ENCODE measurements at places on chromosomes 1 and 21.

GRCh38 chr1:172699111-172699510 is 40.2 kb downstream of the FASLG start:
- peak overlapping the region; percentile 47 for H3K27ac ChIP-seq
- H3K27me3 ChIP-seq: no peaks in the 10 kb centered on the region
- H3K36me3 ChIP-seq: no peaks in the 10 kb centered on the region
- H3K4me3 ChIP-seq: no peak overlapping the region
- no peak for DNase-seq
- H3K4me1 ChIP-seq: no peaks in the 10 kb centered on the region

- H3K4me1 ChIP-seq: peaks cover 36% of the 10 kb centered on the region
- H3K27ac ChIP-seq: no peak overlapping the region
Measured at GRCh38 chr1:41480204-41481108, 4.0 kb downstream of the EDN2 start.

- H3K36me3 ChIP-seq: no peaks in the 10 kb centered on the region
- no peaks in the 10 kb centered on the region for H3K27me3 ChIP-seq
- H3K4me1 ChIP-seq: peaks cover 8% of the 10 kb centered on the region
- DNase-seq: no peak
Measured at GRCh38 chr1:33379631-33380354, 51.1 kb downstream of the PHC2 start.

DNA sequence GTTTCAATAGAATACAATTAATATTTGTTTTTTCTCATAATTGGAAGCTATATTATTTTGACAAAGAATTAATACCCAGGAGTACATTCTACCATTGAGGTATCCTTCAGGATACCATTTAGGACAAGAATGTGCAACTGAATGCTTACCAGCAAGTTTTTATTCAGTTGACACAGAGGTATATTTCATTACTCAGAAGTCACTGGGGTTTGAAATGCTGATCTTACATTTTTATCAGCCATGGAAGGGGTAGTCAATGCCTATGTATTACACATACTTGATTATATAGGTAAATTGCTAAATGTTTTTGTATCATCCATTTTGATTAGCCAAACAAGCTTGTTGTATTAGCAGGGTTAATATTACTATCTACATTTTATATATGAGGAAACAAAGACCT is 48.0 kb downstream of the C1orf87 start:
- no peaks in the 10 kb centered on the region for H3K4me1 ChIP-seq
- no peak overlapping the region for H3K27ac ChIP-seq
- H3K36me3 ChIP-seq: no peaks in the 10 kb centered on the region
- no peaks in the 10 kb centered on the region for H3K27me3 ChIP-seq

DNA sequence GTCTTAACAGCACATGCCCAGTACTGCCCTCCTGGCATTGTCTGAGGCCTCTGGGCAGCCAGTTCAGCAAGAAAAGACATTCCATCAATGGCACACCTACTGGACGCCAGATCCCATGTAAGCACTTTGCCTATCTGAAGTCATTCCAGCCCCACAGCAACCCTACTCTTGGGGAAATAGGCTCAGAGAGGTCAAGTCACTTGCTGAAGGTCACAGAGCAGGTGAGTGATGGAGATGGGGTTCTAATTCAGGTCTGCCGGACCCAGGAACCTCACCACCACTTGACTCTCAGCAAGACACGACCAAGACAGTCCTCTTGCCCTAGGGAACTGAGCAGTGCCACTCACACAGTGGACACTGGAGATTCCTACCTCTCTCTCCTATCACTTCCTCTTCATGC is 79.4 kb downstream of the PAX7 start:
- no peak overlapping the region for H3K4me3 ChIP-seq
- no peak overlapping the region for H3K27ac ChIP-seq
- no peak for DNase-seq
- no peaks in the 10 kb centered on the region for H3K4me1 ChIP-seq
- H3K36me3 ChIP-seq: no peaks in the 10 kb centered on the region

DNA sequence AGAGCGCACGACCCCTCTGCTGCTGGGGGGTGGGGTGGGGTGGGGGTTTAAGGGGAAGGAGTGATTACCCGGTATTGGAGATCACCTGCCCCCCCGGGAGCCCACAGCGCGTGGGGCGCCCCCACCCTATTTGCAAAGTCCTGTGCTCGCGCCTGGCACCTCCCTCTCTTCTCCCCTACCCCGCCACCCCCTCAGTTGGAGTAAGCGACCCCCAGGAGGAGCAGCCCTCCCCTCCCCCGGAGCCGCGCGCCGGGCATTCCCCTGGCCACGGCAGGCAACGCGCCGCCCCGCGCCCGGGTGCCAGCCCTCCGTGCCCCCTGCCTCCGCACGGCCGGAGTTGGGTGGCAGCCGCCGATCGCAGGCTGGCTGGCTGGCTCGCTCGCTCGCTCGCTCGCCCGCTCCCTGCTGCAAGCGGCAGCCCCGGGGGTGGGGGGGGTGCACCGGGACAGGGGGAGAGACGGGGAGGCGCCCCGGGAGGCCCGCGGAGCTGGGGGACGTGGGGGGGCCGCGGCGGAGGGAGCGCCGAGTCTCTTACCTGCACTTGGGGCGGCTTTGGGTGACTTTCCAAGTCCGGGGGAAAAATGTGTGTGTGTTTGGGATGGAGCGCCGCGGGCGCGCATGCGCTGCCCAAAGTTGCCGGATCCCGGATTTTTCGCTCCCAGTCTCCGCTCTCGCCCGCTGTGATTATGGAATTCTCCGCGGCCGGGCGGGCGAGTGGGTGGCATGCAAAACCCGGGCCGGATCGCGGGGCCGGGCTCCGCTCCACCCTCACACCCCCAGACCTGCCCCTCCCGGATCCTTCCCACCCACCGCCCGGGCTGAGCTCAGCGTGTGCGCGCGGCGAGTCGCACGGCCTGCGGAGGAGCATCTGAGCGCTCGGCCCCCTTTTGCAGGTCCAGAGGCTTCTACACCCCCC is at the start of gene CASZ1:
CASZ1 (minus strand) TSS at position 618 of the 916 bp plus-strand sequence. CDS start 102,757 bp downstream, outside the sequence.
- H3K27ac ChIP-seq: peak within 1 kb of the TSS; percentile 36
- peaks cover 10% of the 10 kb centered on the region for H3K4me1 ChIP-seq
- H3K4me3 ChIP-seq: peak within 1 kb of the TSS; percentile 59
- H3K27me3 ChIP-seq: peaks cover 5% of the 10 kb centered on the region
- DNase-seq: peak; percentile 92

- peak; percentile 84 for DNase-seq
- H3K4me3 ChIP-seq: no peak overlapping the region
- H3K27ac ChIP-seq: no peak overlapping the region
- no peaks in the 10 kb centered on the region for H3K27me3 ChIP-seq
Measured at GRCh38 chr1:41418857-41419583, 57.8 kb downstream of the FOXO6 start.

- no peaks in the 10 kb centered on the region for H3K4me1 ChIP-seq
- no peak for DNase-seq
- H3K4me3 ChIP-seq: no peak overlapping the region
- H3K27me3 ChIP-seq: no peaks in the 10 kb centered on the region
- no peaks in the 10 kb centered on the region for H3K36me3 ChIP-seq
Measured at GRCh38 chr1:110258734-110259133, 48.6 kb downstream of the KCNC4 start.

GRCh38 chr21:32519945-32520874 is 65.1 kb downstream of the TCP10L start:
- no peak for DNase-seq
- peak overlapping the region; percentile 68 for H3K27ac ChIP-seq
- H3K27me3 ChIP-seq: no peaks in the 10 kb centered on the region
- H3K36me3 ChIP-seq: peaks cover 4% of the 10 kb centered on the region
- H3K4me3 ChIP-seq: no peak overlapping the region

DNA sequence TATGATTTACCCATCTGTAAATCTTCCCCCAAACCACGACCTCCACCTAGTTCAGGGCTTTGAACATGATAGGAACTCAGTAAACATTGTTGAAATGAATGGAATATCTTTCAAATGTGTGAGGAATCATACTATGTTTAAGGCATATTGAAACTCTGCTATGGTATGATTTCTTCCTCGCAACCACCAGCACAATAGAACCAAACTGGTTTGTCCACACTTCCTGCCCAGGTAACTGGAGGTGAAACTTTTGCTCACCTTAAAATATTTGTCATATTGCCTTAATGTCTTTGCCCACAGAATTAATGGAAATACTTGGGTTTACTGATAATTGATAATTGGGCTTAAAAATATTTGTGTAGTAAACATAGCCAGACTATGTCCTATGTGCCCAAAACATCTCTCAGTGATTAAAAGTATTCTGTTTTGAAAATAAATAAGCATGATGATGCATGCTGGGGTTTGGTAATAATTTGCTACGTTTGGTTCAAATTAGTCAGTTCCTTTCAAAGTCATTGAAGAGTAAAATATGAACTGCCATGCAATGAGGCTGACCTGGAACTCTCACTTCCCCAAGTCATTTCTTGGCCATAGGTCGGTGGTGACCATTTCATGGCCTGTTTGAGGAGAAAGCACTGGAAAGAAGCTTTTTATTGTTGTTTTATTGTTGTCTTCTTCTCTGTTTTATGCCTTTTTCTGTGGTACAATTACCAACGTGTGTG is 73.3 kb downstream of the TNFSF18 start:
- H3K27me3 ChIP-seq: no peaks in the 10 kb centered on the region
- H3K4me3 ChIP-seq: no peak overlapping the region
- no peak for DNase-seq
- H3K4me1 ChIP-seq: no peaks in the 10 kb centered on the region

DNA sequence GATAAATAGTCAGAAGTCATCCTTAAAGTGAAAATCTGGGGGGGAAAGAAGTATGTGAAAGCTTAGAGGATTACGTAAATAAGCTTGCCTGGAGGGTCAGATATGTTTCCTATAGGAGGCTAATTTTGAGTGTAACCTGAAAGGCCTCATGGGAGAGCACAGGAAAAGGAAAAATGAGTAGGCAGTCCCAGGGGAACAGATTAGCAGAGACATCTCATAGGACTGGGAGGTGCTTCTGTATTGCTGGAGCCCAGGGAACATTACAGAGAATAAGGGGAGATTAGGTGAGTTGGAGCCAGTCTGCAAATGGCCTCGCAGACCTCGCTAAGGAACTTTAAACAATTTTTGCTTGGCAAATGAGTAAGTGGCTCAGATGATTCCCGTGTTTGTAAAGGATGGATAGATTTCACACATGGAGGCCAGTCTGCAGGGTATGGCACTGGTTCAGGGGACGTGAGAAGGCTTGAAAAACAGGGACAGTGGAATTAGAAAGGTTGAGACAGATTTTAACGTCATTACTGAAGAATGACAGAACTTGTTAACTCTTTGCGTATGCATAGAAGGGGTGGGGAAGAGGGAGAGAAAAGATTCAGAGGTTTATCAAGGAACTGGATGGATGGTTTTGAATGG is 149.1 kb downstream of the GREM2 start:
- no peak overlapping the region for H3K4me3 ChIP-seq
- no peaks in the 10 kb centered on the region for H3K4me1 ChIP-seq
- H3K27me3 ChIP-seq: no peaks in the 10 kb centered on the region
- no peak for DNase-seq

DNA sequence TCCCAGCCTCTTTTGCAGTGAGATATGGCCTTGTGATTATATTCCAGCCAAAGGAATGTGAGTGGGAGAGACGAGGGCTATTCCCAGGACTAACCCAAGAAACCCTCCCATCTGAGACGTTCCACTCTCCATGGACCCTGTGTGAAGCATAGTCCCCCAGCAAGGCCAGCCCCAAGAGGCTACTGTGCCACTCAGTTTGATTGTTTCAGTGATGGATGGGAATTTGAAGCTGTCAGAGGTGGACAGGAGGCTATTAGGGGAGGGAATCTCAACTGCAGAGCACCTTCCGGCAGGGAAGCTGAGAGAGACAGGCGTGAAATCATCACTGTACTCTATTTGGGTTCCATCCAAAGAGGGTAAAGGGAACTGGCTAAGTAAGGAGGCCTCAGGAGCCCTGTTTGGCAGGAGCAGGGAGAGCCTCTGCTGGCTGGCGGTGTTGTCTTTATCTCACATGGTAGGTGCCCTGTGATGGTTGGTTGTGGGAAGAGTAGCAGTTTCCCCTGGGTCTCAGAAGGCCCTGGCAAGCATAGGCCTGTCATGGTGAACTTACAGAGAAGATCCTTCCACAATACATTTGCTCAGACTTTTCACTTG is 3.4 kb upstream of the TEX35 start:
- no peak for DNase-seq
- no peak overlapping the region for H3K4me3 ChIP-seq
- no peaks in the 10 kb centered on the region for H3K36me3 ChIP-seq

DNA sequence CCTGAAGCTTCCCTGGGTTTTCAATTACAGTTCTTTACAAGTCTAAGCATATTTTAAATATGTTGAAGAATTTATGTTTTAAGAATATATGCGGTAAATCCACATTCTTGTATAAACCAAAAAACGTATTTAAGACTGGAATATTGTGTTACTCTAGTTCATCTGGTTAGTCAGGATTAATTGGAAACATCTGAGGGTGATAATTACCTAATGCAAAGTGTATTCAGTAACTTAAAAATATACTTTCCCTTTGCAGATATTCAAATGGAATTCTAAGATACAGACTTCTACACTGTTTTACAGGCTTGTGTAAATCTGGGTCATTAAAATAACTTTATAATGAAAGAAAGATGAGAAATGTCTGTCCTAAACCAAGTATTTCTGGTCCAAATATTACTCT is 302.0 kb downstream of the VAV3 start:
- H3K36me3 ChIP-seq: no peaks in the 10 kb centered on the region
- no peak overlapping the region for H3K27ac ChIP-seq
- H3K4me1 ChIP-seq: no peaks in the 10 kb centered on the region
- H3K27me3 ChIP-seq: no peaks in the 10 kb centered on the region

DNA sequence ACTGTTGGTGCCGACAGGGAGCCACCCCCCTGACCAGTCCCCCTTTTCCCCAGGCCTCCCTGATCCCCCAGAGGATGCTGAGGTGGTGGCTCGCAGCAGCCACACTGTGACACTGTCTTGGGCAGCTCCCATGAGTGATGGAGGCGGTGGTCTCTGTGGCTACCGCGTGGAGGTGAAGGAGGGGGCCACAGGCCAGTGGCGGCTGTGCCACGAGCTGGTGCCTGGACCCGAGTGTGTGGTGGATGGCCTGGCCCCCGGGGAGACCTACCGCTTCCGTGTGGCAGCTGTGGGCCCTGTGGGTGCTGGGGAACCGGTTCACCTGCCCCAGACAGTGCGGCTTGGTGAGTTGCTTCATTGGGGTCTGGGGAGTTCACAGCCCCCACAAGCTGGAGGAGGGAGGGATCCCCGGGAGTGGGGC is 89.2 kb downstream of the TRIM11 start:
- H3K4me1 ChIP-seq: no peaks in the 10 kb centered on the region
- peaks cover 24% of the 10 kb centered on the region for H3K36me3 ChIP-seq
- H3K27ac ChIP-seq: no peak overlapping the region
- DNase-seq: peak; percentile 50
- H3K4me3 ChIP-seq: no peak overlapping the region

DNA sequence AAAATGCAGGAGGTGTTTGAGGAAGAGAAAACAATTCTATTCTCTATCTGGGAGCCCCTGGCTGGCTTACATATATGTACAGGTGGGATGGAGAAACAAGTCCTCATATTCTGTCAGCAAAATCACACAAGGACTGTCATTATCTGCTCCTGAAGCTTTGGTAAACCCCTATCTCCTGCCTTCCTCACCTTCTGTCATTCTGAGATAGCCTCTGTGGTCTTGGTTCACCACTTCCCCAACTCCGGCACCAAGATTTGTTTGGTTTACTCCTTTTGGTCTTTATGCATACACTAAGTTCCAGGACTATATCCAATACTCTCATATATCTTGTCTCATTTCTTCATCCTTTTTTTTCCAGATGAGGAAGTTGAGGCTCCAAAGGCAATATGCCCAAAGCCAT is 551.1 kb downstream of the PLPP3 start:
- no peak overlapping the region for H3K4me3 ChIP-seq
- no peaks in the 10 kb centered on the region for H3K36me3 ChIP-seq
- no peaks in the 10 kb centered on the region for H3K4me1 ChIP-seq
- DNase-seq: no peak

- H3K4me1 ChIP-seq: no peaks in the 10 kb centered on the region
- H3K27me3 ChIP-seq: no peaks in the 10 kb centered on the region
- no peak for DNase-seq
- H3K36me3 ChIP-seq: no peaks in the 10 kb centered on the region
Measured at GRCh38 chr1:112872551-112872962, 83.4 kb downstream of the SLC16A1 start.
